Osteocyte (in vitro differentiated cells): ENCODE measurements at places on chromosomes 13 and 19. TPM values are rescaled to one million over a fixed set of nuclear protein-coding genes. Genes with fewer than 3 reads are reported as not detected.

EFNA2 gene
- 3.8 and 4.2 TPM in 2 replicates for total RNA-seq

GRCh38 chr13:32731576-32731975, 145.3 kb downstream of the PDS5B start:
- peaks cover 40% of the 10 kb centered on the region for H3K4me1 ChIP-seq
- H3K27ac ChIP-seq = peak overlapping the region; percentile 64
- H3K36me3 ChIP-seq = peaks cover 16% of the 10 kb centered on the region
- no peak for DNase-seq
- H3K27me3 ChIP-seq = no peaks in the 10 kb centered on the region

DNA sequence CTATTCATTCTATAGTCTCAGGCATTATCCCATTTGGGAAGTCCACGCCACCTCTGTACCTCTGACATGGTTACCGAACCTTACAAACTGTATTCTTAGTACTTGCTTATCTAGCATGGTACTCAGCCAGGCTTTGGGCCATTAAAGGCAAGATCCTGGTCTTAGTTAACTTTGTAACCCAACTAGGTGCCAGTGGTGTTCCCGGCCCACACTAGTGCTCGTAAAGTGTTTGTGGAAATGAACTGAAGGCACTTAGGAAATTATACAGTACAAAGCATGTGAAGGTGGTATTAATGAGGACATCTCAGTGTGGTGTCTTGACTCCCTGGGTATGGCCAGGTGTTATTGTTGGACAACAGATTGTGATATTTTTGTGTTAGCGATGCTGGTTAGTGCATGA, 87.8 kb upstream of the RNF113B start:
- no peak overlapping the region for H3K27ac ChIP-seq
- no peaks in the 10 kb centered on the region for H3K27me3 ChIP-seq
- peaks cover 71% of the 10 kb centered on the region for H3K4me1 ChIP-seq
- DNase-seq = no peak

- peak overlapping the region; percentile 71 for H3K27ac ChIP-seq
- peaks cover 11% of the 10 kb centered on the region for H3K36me3 ChIP-seq
- H3K27me3 ChIP-seq = peaks cover 12% of the 10 kb centered on the region
Measured at GRCh38 chr19:7681340-7682174, 924 bp downstream of the TRAPPC5 start.

ZNF91 gene
- 29.9 and 31.7 TPM in 2 replicates for total RNA-seq

ZNF534 gene
- not detected in 2 replicates for total RNA-seq

LRP3 gene
- 49.8 and 52.3 TPM in 2 replicates for total RNA-seq

DNA sequence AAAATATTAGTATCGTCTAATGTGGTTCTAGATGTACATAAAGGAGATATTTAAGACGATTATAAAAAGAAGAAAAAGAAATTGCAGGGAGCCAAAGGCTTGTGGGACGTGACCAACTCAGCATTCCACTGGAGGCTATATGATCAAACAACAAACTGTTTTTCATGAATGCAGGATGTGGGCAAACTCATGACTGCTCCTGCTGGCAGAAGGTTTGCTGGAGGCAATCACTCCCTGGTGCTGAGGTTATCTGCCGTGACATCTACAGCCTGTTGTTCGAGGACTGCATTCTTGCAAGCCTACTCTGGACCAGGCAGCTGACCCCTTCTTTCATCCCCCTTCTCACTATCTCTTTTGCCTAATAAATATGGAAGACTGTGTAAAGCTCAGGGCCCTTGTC, 518.1 kb downstream of the UQCRFS1 start:
- H3K36me3 ChIP-seq = no peaks in the 10 kb centered on the region
- peaks cover 31% of the 10 kb centered on the region for H3K4me1 ChIP-seq
- no peak for DNase-seq
- H3K27ac ChIP-seq = peak overlapping the region; percentile 53
- H3K4me3 ChIP-seq = no peak overlapping the region

- peak overlapping the region; percentile 32 for H3K27ac ChIP-seq
- no peak overlapping the region for H3K4me3 ChIP-seq
- peaks cover 14% of the 10 kb centered on the region for H3K4me1 ChIP-seq
- DNase-seq = no peak
- no peaks in the 10 kb centered on the region for H3K27me3 ChIP-seq
- H3K36me3 ChIP-seq = no peaks in the 10 kb centered on the region
Measured at GRCh38 chr13:93450191-93450621, 223.6 kb downstream of the GPC6 start.

- H3K4me1 ChIP-seq = peaks cover 13% of the 10 kb centered on the region
- no peaks in the 10 kb centered on the region for H3K36me3 ChIP-seq
- peaks cover 8% of the 10 kb centered on the region for H3K27me3 ChIP-seq
- no peak overlapping the region for H3K4me3 ChIP-seq
Measured at GRCh38 chr19:17775991-17776803, 18.7 kb upstream of the B3GNT3 start.

DNA sequence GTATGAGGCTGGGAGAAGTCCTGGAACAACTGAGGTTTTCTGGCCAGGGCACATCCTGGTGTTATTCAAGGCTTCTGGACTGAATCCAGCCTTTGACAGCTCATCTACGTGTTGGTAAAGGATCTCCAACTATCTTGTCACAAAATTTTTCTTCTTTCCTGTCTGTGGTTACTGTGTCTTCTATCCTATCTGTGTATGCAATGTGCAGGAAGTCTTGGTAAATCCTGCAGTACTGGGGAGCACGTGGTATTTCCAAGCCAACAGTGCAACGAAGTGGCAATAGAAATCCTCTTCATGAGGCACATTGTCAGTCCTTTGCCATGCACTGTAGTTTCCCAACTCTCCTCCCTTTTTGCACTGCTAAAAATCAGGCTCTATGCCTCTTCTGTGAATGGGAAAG, 86.7 kb downstream of the ZNF100 start:
- H3K36me3 ChIP-seq = no peaks in the 10 kb centered on the region
- no peak overlapping the region for H3K4me3 ChIP-seq
- H3K4me1 ChIP-seq = no peaks in the 10 kb centered on the region

GRCh38 chr19:29761575-29762232, 46.6 kb upstream of the C19orf12 start:
- no peak for DNase-seq
- H3K36me3 ChIP-seq = no peaks in the 10 kb centered on the region

DNA sequence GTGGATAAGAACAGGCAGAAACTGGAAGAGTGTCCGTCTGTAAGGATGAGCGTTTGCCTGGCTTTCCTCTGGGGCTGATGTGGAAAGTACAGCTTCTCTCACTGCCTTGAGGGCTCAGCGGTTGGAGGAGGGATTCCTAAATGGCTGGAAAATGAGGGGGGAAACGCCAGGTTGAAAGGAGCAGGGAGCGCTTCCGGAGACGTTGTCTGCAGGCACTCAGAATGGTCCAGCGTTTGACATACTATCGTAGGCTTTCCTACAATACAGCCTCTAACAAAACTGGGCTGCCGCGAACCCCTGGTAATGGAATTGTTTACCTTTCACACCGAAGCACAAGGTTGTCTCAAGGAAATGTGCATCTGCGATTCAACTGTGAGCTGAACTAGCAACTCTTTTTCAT, 39.9 kb downstream of the MRPL57 start:
- H3K36me3 ChIP-seq = no peaks in the 10 kb centered on the region
- peaks cover 44% of the 10 kb centered on the region for H3K27me3 ChIP-seq
- peak; percentile 21 for DNase-seq
- no peak overlapping the region for H3K4me3 ChIP-seq
- H3K27ac ChIP-seq = no peak overlapping the region
- H3K4me1 ChIP-seq = no peaks in the 10 kb centered on the region

PTH2 gene
- not detected in 2 replicates for total RNA-seq

DNA sequence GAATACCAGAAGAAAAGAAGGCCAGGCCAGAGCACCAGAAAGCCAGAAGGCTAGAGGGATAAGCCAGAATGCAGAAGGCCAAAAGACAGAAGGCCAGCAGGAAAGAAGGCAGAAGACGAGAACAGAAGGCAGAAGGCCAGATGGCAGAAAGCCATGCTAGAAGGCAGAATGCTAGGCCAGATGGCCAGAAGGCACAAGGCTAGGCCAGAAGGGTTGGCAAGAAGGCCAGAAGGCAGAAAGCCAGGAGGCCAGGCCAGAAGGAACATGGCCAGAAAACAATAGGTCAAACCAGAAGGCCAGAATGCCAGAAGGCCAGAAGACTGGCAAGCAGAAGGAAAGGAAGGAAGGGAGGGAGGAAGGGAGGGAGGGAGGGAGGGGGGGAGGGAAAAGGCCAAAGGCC, 188.8 kb downstream of the TUBA3C start:
- no peak for DNase-seq
- no peak overlapping the region for H3K27ac ChIP-seq

GRCh38 chr13:99809926-99810325, 161.6 kb downstream of the ZIC5 start:
- no peak overlapping the region for H3K27ac ChIP-seq
- no peak for DNase-seq
- H3K4me3 ChIP-seq = no peak overlapping the region
- peaks cover 10% of the 10 kb centered on the region for H3K4me1 ChIP-seq

DNA sequence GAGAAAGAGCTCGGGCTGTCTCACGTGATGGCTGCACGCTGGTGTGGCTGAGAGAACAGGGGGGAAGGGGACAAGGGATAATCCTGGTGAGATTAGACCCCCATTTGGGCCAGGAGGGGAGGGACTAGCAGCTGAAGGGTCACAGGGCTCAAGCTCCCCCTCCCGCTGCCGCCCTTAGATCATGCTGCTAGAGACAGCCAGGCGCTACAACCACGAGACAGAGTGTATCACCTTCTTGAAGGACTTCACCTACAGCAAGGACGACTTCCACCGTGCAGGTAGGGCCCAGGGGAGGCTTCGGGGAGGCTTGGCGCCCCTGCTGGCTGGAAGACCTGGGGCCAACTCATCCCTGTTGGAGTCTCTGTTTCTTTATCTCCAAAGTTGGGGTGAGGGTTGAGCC, 3.3 kb downstream of the NR1H2 start:
- H3K27ac ChIP-seq = no peak overlapping the region
- no peak for DNase-seq
- H3K36me3 ChIP-seq = peaks cover 28% of the 10 kb centered on the region
- H3K4me3 ChIP-seq = no peak overlapping the region
- no peaks in the 10 kb centered on the region for H3K27me3 ChIP-seq

GRCh38 chr13:88472316-88472715, 801.1 kb downstream of the SLITRK5 start:
- no peaks in the 10 kb centered on the region for H3K4me1 ChIP-seq
- no peak for DNase-seq
- H3K27ac ChIP-seq = no peak overlapping the region

DNA sequence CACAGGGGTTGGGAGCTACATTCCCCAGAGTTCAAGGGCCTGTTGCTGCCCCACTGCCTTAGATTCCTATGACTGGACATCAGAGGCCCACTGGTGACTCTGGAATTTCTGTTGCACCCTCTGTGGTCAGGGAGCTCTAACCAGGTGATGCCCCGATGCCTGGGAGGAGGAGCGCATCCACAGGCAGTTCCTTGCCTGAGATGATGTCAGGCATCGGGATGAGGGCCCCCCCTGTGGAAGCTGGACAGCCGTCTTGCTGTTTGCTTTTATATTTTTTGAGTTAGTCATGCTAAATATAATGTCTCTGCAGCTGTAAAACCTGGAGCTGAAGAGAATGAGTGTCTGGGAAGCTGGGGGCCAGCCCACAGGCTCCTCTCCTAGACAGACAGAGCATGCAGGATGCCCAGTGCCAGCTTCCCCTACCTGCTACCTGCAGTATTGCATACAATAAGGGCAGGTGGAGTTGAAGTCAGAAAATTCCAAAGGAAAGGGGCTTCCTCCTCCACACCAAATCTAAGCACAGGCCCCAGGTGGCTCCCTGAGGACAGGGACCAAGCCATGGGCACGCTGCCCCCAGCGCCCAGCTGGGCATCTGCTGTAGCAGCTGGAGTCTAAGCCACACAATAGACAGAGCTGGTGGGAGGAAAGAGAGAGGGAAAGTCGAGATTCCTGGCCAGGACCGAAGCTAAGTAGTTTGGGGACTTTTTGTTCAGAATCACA, 16.2 kb downstream of the COL4A2 start:
- H3K4me1 ChIP-seq = peaks cover 98% of the 10 kb centered on the region
- no peak for DNase-seq
- H3K27ac ChIP-seq = peak overlapping the region; percentile 97

DNA sequence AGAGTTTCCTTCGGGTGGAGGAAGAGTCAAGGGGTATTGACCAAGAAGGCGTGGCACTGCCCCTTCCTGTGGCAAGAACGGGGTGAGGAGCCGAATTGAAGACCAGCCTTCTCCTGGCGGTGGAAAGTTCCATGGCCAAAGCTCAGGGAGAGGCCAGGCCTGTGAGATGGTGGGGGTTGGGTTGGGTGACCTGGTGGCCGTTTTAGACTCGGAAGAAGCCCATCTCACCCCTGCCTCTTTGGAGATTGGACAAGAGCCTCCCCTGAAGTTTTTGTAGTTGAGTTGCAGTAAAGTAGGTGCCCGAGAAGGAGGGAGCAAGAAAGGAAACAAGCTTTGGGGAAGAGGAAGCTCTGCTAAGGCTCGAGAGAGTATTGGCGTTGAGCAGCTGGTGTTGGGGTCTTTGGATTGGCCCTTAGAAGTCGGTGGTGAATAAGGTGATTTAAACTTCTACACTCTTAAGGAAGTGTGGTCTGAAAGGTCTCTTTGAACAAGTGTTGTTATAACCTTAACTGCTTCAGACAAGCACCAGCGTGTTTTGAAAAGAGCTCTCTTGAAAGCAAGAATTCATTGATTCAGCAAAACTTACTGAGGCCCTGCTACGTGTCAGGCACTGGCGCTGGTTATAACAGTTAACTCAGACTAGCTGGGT, 964 bp downstream of the SPINT2 start:
- no peaks in the 10 kb centered on the region for H3K36me3 ChIP-seq
- H3K27ac ChIP-seq = peak overlapping the region; percentile 72
- peak overlapping the region; percentile 67 for H3K4me3 ChIP-seq
- H3K27me3 ChIP-seq = no peaks in the 10 kb centered on the region
- DNase-seq = no peak
- peaks cover 54% of the 10 kb centered on the region for H3K4me1 ChIP-seq

GRCh38 chr13:48749144-48749543, 95.4 kb downstream of the CYSLTR2 start:
- H3K36me3 ChIP-seq = no peaks in the 10 kb centered on the region
- no peak overlapping the region for H3K4me3 ChIP-seq
- no peaks in the 10 kb centered on the region for H3K27me3 ChIP-seq

PSG4 gene
- not detected in 2 replicates for total RNA-seq

DNA sequence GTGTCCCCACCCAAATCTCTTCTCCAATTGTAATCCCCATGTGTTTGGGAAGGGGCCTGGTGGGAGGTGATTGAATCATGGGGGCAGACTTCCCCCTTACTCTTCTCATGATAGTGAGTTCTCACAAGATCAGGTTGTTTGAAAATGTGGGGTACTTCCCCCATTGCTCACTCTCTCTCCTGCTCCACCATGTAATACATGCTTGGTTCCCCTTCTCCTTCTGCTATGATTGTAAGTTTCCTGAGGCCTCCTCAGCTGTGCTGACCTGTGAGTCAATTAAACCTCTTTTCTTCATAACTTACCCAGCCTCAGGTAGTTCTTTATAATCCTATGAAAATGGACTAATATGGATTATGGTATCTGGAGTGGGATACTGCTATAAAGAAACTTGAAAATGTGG, 24.1 kb downstream of the ING1 start:
- H3K36me3 ChIP-seq = no peaks in the 10 kb centered on the region
- H3K27ac ChIP-seq = no peak overlapping the region
- H3K27me3 ChIP-seq = no peaks in the 10 kb centered on the region
- peaks cover 5% of the 10 kb centered on the region for H3K4me1 ChIP-seq

GRCh38 chr13:32427852-32428580, at the start of gene N4BP2L1:
Gene N4BP2L1, minus strand, starts transcription at chr13:32428130. Its CDS starts 48 bp downstream, at chr13:32428082.
- H3K27me3 ChIP-seq = no peaks in the 10 kb centered on the region
- peak within 1 kb of the TSS; percentile 79 for H3K4me3 ChIP-seq
- peaks cover 21% of the 10 kb centered on the region for H3K4me1 ChIP-seq
- H3K27ac ChIP-seq = peak within 1 kb of the TSS; percentile 72
- no peak for DNase-seq
